ENCODE measurements at places on chromosomes 13 and 19. TPM values are rescaled to one million over a fixed set of nuclear protein-coding genes. Genes with fewer than 3 reads are reported as not detected.

Gene DNAAF3
- not detected for total RNA-seq

Gene EFNB2
- 0.11 TPM for total RNA-seq

- peak; percentile 83 for DNase-seq
Measured at GRCh38 chr19:4088975-4089374, 22.3 kb upstream of the ZBTB7A start.

GRCh38 chr19:10378124-10378523 is 2.2 kb downstream of the TYK2 start:
- DNase-seq, result no peak
